ENCODE measurements at places on chromosomes 11 and 22.
A peak's percentile ranks its signal among the peaks of the same experiment; 100 is the strongest.

GRCh38 chr11:130323452-130324450 is 9.0 kb upstream of the ZBTB44 start:
- DNase-seq = no peak

- no peak for DNase-seq
These were observed 47.8 kb downstream of the ARHGAP42 start for GRCh38 chr11:100734743-100735527.

DNA sequence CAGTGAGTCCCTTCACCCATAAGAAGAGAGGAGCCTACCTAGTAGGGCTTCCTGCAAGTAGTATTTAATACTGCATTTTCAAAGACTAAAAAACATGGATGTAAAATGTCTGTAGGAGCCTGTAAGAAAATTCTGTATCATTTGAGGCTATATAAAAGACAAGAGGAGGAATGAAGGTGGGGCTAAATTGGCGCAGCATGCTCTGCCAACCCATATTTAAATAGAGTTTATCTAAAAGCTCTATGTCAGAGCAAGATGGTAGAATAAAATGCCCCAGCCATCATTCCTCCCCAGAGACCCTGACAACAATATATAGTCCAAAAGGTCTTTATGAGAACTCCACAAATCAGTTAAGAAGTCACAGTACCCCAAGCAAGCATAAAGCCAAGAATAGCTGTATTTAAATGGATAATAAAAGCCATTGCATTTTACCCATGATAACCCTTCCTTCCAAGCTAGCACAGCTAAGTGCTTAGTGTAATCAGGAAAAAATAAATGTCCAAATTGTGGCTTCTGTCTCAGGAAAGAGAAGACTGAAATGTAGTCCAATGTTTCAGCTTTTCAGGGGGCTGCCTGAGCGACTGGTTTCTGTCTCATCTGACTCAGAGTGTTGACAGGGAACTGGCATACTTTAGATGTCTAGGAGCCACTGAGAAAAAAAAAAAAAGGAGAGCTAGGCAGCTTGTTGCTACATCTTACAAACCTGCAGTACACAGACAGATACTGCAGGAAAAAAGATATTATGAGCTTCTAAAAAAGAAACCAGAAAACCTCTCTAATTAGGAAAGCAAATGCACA is 258.6 kb downstream of the METTL15 start:
- DNase-seq = no peak

DNA sequence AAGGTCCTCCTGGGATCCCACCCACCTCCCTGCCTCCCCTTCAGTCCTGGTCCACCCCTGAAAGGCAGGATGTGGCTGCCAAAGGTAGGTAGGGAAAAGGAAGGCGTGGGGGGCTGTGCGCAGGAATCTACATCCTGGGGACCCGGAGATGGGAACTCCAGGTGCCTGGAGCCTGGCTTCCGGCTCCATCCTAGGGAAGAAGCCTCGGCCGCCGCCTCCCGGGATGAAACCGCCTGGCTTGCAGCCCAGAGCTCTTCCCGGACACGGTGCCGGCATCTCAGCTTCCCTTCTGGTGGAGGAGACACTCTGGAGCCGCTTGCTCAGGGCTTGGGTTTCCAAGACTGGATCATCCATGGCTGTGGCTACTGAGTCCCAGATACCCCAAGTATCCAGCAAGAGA is 33.3 kb upstream of the PDGFB start:
- DNase-seq = no peak

- no peak for DNase-seq
These were observed 240.5 kb upstream of the API5 start for GRCh38 chr11:43071338-43071737.

- DNase-seq = no peak
These were observed 92.5 kb downstream of the DSCAML1 start for GRCh38 chr11:117704395-117705100.

DNA sequence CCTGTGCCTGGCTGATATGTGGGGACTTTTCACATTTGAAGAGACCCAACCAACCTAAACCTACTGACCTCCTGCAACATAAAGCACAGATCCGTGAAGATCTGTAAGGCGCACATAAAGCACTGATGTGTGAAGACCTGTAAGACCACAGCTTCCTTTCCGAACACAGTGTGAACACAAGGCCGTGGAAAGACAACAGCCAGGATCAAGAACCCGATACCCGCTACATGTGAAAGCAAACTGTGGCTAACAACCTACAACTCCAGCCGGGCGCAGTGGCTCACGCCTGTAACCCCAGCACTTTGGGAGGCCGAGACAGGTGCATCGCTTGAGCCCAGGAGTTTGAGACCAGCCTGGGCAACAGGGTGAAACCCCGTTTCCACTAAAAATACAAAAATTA is 17.6 kb upstream of the PPFIA1 start:
- DNase-seq = no peak

DNA sequence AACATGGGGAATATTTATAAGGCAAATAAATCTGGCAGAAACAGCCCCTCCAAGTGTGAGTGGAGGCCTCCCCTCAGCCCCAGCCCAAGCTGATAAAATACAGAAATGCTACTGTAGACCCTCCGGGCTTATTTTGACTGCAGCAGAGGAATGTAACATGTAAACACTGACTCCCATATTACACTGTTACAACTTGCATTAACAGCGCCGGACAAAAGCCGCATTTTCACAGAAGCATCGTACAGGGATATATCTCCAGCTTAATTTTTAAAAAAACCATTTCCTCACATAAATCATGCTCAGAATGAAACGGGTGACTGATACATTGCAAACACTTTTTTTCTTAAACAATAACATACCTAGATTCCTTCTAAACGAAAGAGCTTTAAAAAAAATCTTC is 36.6 kb upstream of the COMT start:
- no peak for DNase-seq

DNA sequence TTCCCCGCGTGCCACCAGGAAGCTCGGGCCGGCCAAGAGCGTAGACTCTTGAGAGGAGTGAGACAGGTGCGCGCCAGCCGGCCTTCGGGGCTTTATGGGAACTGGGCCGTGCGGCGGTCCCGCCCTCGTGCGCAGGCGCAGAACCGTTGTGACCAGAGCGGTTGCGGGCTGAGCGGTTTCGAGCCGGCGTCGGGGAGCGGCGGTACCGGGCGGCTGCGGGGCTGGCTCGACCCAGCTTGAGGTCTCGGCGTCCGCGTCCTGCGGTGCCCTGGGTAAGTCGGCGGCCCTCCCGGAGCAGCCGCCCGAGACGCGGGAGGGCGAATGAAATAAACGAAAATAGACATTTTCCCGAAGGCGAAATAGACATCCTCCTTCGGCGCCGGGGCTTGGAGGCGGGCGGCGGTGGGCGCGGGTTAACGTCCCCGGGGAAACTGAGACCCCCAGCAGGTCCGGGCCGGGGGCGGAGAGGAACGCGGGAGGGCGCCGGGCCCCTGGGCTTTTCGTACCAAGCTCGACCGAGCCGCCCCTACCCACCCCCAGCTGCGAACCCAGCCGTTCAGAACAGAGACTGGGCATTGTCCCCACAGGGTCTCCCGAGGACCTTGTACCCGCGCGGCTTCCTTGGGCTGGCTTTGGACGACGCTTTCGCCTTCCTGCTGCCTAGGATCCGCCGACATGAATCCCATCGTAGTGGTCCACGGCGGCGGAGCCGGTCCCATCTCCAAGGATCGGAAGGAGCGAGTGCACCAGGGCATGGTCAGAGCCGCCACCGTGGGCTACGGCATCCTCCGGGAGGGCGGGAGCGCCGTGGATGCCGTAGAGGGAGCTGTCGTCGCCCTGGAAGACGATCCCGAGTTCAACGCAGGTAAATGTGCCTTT is at the start of gene ASRGL1:
Gene ASRGL1, plus strand, starts transcription at position 146 of the 879 bp plus-strand sequence. Its CDS starts 530 bp downstream, at position 676.
- DNase-seq = peak; percentile 34

DNA sequence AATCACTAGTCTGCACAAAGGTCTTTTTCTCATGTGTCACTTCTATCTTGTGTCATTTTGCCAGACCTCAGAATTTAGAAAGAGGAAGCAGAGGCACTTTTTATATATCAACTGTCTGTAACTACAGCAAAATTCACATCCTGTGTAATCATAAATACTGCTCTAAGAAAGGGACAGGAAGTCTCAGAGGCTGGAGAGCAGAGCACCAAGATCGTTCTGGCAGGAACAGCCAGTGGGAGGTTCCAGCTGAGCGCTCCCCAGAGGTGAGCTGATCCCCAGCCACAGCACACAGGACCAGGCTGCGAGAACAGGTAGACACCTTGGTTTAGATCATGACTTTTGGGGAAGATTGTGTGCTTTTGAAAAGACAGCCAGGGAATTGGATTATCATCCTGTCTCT is at the start of gene MS4A7:
Gene MS4A7, plus strand, starts transcription at position 179 of the 400 bp plus-strand sequence. CDS start 4,610 bp downstream, outside the sequence.
- no peak for DNase-seq

- no peak for DNase-seq
These were observed 702 bp downstream of the BIRC2 start for GRCh38 chr11:102347462-102348370.

- no peak for DNase-seq
These were observed 13.8 kb downstream of the TPST2 start for GRCh38 chr22:26576026-26576680.

GRCh38 chr11:67820081-67820480 is 145.7 kb upstream of the ALDH3B2 start:
- no peak for DNase-seq

DNA sequence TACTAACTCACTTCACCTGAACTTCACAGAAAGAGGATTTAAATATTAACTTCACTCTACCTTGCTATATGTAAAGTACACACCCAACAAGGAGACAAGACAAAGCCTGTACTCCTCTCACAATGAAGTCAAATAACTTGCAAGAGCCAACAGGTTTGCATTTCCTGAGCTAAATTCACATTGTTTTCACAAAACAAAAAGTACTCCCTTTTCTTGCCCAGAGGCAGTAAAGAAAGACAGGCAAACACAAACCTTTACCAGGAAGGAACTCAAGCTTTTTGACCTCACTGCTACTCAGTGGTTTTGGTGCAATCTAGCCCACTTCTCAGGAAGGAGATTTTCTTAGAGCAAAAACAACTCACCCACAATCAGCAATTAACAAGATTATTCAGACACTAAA is 15.7 kb downstream of the USP28 start:
- DNase-seq = no peak

DNA sequence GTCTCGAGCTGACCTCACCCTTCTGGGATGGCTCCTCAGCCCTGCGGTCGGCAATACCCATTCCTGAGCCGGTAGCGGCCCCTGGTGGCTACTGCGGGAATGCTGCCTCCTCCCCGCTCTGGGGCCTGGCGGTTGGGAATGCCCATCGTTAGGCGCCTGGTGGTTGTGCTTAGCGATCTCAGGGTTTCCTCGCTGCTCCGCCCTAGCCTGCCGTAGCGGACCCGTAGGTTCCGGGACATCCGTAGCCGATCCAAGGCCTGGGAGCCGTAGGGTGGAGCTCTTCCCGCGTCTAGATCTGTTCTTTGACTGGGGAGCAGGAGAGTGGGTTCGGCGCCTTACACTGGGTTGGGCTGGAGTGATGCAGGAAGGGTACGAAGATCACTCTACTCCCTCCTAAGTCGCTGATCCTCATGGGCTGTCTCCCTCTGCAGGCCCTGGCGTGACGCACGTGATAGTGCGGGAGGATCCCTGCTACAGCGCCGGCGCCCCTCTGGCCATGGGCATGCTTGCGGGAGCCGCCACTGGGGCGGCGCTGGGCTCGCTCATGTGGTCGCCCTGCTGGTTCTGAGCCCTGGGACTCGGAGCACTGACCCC is 14.8 kb downstream of the PLEKHB1 start:
- DNase-seq = no peak

DNA sequence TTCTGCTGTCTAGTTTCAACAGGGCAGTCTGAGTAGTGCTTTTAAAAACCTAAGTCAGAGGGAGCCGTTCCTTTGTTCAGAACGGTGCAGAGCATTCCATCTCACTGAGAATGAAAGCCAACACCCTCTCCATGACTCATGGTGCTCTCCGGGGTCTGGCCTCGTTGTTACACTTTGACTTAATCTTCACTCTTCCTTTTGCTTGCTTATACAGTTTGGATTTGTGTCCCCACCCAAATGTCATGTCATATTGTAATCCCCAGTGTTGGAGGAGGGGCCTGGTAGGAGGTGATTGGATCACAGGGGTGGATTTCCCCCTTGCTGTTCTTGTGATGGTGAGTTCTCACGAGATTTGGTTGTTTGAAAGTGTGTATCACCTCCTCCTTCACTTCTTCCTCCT is 292.2 kb downstream of the ST3GAL4 start:
- DNase-seq = no peak

- no peak for DNase-seq
These were observed 5.5 kb upstream of the NFAM1 start for GRCh38 chr22:42437488-42438292.

GRCh38 chr11:7449841-7450214 is 35.5 kb upstream of the OLFML1 start:
- no peak for DNase-seq

DNA sequence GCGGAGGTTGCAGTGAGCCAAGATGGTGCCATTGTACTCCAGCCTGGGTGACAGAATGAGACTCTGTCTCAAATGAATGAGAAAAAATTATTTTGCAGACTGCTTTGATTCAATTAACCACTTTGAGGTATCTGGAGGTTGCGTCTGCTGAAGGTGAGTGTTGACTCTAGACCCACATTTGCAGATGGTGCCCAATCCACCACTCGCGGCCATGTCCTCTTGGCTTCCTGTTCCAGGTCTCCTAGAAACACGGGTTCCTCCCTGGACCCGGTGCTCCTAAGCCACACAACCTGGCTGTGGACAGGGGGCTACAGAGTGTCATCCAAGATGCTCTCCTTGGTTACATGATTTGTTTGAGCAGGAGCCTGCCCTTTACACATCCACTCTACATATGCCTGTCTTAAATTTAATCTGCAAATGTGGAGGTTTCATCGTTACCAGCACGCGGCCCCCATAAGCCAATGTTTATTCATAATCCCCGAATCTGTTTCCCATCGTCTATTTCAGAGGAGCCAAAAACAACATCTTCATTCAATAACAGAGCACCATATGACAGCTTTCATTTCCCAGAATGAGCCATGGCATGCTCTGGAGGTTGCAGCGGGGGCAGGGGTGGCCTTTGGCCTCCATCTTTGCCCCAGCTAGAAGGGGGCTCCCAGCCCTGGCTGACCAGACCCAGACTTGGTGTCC is 377.2 kb downstream of the CTTN start:
- no peak for DNase-seq

DNA sequence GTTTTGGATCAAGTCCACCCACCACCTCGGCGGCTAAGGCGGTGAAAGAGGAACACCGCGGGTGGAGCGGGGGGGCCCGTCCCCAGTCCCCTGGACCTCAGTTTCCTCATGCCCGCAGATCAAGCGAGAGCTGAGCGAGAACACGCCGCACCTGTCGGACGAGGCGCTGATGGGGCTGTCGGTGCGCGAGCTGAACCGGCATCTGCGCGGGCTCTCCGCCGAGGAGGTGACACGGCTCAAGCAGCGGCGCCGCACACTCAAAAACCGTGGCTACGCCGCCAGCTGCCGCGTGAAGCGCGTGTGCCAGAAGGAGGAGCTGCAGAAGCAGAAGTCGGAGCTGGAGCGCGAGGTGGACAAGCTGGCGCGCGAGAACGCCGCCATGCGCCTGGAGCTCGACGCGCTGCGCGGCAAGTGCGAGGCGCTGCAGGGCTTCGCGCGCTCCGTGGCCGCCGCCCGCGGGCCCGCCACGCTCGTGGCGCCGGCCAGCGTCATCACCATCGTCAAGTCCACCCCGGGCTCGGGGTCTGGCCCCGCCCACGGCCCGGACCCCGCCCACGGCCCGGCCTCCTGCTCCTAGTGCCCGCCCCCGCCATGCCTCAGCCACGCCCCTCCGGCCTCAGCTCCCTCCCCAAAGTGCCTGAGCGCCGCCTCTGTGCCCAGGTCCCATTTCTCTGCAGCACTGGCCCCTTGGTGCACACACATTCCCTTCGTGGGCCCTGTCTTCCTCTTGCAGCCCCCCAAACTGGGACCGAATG is 12.7 kb downstream of the MAFF start:
- no peak for DNase-seq
